Psoas muscle (tissue), 8 donors: ENCODE measurements at places on chromosomes 7 and 10. TPM values are rescaled to one million over a fixed set of nuclear protein-coding genes. Genes with fewer than 3 reads are reported as not detected.

Gene CTAGE4
- polyA plus RNA-seq, result not detected

Gene THNSL1
- 2.7 TPM for polyA plus RNA-seq

Gene PAPOLB
- polyA plus RNA-seq, result not detected

Gene ADIRF
- polyA plus RNA-seq, result 69.5 TPM

Gene SP8
- polyA plus RNA-seq, result not detected

Gene PAOX
- 3.6 TPM for polyA plus RNA-seq

Gene WASHC2A
- polyA plus RNA-seq, result 24.7 TPM

Gene IRF5
- 0.80 TPM for polyA plus RNA-seq

GRCh38 chr10:29946953-29947700, 112.3 kb downstream of the JCAD start:
- peak overlapping the region; percentile 43 for H3K4me3 ChIP-seq
- DNase-seq, result peak; percentile 70
- peak overlapping the region; percentile 96 for H3K27ac ChIP-seq

DNA sequence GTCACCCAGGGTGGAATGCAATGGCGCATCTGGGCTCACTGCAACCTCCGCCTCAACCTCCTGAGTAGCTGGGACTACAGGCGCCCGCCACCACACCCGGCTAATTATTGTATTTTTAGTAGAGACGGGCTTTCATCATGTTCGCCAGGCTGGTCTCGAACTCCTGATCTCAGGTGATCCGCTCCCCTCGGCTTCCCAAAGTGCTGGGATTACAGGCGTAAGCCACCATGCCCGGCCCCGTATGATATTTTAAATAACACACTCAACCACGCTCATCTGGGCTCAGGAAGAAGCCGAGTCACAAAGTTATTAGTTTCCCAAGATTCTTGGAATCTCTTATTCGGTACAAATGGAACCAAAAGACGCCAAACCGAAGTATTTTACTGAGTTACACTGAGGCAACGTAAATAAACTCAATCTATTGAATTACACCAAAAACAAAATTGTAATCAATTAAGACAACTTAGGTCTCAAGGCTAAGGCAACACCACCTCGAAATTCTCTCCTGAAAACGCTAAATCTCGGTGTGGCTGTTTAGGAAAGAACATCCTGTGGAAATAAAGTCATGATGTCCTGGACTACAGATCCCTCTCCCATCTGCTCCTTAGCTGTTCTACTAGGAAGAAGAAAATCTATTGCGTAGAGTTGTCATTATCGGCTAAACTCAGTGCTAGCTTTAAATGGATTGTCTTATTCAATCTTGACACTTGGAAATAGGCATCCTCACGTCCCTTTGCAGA, 910 bp downstream of the ARHGAP19 start:
- peak overlapping the region; percentile 82 for H3K4me3 ChIP-seq
- H3K27me3 ChIP-seq, result no peaks in the 10 kb centered on the region

DNA sequence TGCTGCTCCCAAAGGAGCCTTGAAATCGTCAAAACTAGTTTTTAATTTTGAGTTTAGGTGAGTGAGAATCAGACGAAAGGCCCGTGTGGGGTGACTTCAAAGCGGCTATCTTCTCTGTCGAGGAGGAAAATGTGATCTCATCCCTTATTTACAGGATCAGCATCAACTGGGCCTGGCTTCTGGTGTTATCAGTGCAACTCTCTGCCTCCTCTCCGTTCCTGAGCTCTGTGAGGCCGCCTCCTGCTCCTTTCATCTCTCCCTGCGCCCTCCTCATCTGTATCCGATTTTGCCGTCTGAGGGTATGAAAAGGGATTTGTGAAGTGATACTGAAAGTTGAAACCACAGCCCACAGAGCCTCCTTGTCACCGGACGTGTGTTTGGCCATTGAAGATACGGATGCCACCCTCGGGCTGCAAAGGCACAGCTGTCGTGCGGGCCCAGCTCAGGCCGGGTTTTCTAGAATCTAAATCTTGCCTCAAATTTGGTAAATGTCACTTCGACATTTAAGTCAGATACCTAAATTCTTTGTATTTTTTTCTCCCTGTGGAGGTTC, 408.7 kb upstream of the ADARB2 start:
- H3K4me3 ChIP-seq, result no peak overlapping the region
- no peak for DNase-seq
- no peak overlapping the region for H3K27ac ChIP-seq
- no peaks in the 10 kb centered on the region for H3K4me1 ChIP-seq

- H3K27ac ChIP-seq, result no peak overlapping the region
- no peaks in the 10 kb centered on the region for H3K27me3 ChIP-seq
- no peaks in the 10 kb centered on the region for H3K36me3 ChIP-seq
- no peak for DNase-seq
Measured at GRCh38 chr10:43623351-43623750, 17.1 kb downstream of the ZNF485 start.

DNA sequence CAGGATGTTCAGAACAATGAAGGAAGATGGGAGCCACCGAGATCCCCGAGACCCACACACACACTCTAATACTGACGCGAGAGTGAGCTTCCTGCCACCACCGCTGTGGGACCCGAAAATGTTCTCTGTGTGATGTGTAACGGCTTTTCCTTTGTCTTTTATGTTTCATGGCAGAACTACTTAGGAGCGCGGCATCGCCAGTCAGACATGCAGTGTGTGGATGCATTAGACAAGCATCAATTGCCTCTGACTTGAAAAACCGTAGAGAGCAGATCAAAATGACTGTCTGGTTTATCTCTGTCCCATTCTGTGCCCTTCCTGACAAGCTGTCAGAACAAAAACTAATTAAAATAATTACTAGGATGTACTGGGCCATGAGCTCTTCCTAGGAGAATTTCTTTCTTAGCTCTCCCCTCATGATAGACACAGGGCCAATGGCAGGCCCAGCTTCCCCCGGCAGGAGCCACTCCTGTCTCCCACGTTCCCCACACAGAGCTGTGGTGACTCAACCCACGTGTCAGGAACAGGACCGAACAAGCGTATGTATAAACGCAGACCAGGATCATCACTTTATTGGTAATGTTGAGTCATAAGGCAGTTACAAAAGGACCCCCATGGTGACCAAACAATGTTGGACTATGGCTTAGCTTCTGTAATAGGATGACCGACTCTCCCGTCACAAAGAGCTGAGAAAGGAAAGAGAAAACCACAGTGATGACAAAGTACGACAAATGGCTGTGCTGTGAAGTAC, 705.0 kb downstream of the PARD3 start:
- H3K4me3 ChIP-seq, result no peak overlapping the region
- peaks cover 13% of the 10 kb centered on the region for H3K36me3 ChIP-seq
- no peaks in the 10 kb centered on the region for H3K27me3 ChIP-seq
- no peak overlapping the region for H3K27ac ChIP-seq

- H3K4me3 ChIP-seq, result no peak overlapping the region
- no peak for DNase-seq
- H3K36me3 ChIP-seq, result peaks cover 11% of the 10 kb centered on the region
- H3K4me1 ChIP-seq, result peaks cover 46% of the 10 kb centered on the region
- no peak overlapping the region for H3K27ac ChIP-seq
Measured at GRCh38 chr10:130141460-130141859, 5.3 kb downstream of the GLRX3 start.

DNA sequence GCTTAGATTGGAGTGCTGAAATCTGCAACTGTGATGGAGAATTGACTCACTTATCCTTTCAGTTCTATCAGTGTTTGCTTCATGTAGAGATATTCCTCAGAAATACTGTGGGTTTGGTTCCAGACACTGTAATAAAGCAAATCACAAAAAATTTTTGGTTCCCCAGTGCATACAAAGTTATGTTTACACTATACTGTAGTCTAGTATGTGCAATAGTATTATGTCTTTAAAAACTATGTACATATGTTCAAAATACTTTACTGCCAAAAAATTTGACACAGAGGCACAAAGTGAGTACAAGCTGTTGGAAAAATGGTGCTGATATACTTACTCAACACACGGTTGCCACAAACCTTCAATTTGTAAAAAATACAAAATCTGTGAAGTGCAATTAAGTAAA, 112.5 kb downstream of the EPC1 start:
- H3K4me1 ChIP-seq, result no peaks in the 10 kb centered on the region
- no peak overlapping the region for H3K4me3 ChIP-seq
- no peak for DNase-seq
- H3K36me3 ChIP-seq, result no peaks in the 10 kb centered on the region

DNA sequence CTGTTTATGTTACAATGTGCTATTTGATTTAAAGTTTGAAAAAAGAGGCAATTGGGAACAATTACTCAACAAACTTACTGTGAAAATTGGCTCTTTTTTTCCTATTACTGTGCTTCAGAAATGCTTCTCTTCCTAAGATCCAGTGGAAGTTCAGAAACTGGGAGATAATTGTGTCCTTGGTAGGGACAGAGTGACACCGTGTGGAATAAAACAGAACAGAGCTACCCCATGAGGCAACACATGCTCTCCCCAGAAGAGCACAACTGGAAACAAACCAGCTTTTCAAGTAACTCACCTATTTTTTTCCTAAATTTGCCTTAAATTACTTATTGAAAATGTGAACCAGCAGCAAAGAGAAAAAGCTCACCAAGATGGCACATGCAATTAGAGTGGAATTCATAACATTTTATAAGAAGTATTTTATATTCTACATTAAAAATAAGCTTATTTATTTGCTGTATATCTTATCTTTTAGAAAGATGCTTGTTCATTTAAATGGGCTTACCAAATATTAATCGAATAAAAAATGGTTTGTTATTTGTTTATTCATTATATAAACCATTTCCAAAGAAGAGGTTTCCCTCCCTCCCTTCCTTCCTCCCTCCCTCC, 346.1 kb upstream of the ANKRD30A start:
- no peak for DNase-seq
- H3K4me1 ChIP-seq, result no peaks in the 10 kb centered on the region
- no peaks in the 10 kb centered on the region for H3K36me3 ChIP-seq
- no peak overlapping the region for H3K27ac ChIP-seq

DNA sequence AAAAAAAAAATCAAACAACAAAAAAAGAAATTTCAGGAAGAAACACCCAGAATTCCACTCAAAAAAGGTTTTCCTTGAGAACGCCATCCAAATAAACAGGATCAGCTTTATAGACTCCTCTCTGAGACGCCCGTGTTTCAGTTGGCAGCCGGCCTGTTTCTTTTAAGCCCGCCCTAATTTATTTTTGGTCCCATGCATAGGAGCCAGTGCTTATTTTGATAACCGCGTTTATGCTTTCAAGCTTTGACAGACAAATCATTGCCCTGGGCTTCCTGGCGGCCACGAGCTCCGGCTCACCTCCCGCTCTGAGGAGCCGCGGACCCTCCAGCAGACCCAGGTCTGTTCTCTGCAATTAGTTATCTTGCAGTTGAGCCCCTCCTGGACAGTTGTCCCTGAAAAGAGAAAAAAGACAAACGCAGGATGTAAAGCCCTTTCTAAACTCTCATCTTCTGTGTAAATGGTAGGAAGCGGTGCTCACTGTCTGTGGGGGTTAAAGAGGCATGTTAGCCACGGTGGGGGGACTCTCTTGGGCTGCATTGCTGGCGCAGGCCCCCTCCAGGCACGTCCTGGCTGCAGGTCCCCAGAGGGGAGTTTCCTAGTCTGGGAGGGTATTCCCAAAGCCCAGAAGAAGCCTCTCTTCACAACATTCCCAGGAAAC, 22.2 kb upstream of the UNCX start:
- no peaks in the 10 kb centered on the region for H3K36me3 ChIP-seq
- H3K4me3 ChIP-seq, result no peak overlapping the region
- peaks cover 11% of the 10 kb centered on the region for H3K27me3 ChIP-seq

DNA sequence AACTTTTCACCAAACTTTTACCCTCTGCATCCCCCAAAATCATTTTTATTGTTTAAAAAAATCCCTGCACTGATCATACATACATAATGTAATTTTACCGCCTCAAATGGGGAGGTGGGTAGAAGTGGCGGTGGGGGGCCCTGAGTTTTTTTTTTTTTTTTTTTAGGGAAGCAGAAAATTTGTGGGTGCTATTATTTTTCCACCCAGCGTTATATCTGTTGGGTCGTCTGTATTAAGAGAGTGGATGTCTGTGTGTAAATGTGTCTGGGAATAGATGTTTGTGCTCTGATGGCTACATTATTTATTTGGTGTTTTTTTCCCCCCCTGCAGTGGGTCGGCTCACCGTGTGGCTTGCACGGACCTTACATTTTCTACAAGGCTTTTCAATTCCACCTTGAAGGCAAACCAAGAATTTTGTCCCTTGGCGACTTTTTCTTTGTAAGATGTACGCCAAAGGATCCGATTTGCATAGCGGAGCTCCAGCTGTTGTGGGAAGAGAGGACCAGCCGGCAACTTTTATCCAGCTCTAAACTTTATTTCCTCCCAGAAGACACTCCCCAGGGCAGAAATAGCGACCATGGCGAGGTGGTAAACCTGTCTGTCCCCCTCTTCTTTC, 438 bp downstream of the ARID5B start:
- peaks cover 29% of the 10 kb centered on the region for H3K4me1 ChIP-seq
- no peak for DNase-seq
- peak overlapping the region; percentile 98 for H3K4me3 ChIP-seq
- no peaks in the 10 kb centered on the region for H3K27me3 ChIP-seq

DNA sequence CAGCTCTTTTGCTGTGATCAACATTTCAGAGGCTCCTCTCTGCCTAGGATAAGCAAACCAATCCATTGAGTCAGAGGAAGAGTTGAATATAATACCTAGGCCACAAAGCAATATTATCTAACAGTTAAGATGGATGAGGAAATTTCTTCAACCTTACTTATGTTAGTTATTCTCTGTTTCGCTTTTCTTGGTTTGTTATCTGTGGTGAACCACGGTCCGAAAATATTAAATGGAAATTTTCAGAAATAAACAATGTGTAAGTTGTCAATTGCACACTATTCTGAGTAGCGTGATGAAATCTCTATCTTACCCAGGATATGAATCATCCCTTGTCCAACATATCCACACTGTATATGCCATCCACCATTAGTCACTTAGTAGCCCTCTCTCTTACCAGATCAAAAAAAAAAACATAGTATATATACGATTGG, 1.5 kb upstream of the HTR7 start:
- peaks cover 2% of the 10 kb centered on the region for H3K27me3 ChIP-seq
- H3K36me3 ChIP-seq, result no peaks in the 10 kb centered on the region
- DNase-seq, result no peak

- H3K27me3 ChIP-seq, result no peaks in the 10 kb centered on the region
- no peaks in the 10 kb centered on the region for H3K36me3 ChIP-seq
- DNase-seq, result no peak
- H3K27ac ChIP-seq, result peak overlapping the region; percentile 70
- no peaks in the 10 kb centered on the region for H3K4me1 ChIP-seq
- no peak overlapping the region for H3K4me3 ChIP-seq
Measured at GRCh38 chr10:16986082-16986405, 143.6 kb downstream of the CUBN start.

DNA sequence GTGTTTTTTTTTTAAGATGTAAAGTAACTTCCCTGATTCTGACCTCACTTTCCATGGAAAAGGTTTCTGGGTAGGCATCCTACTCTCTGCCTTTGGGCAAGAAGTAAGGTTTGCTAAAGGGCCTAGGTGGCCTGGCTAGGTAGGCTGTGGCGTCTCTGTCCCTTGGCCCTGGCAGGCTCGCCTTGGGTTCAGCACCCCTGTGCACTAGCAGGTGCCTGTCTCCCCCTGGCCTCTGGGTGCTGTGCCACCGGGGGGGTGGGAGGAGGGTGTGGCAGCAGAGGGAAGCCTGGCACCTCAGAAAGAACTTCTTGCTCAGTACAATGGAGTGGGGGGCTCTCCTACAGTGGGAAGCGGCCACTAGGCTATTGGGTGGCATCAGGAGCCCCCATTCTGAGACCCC, 14.0 kb downstream of the TECPR1 start:
- no peak for DNase-seq
- H3K4me1 ChIP-seq, result no peaks in the 10 kb centered on the region
- no peak overlapping the region for H3K27ac ChIP-seq
- no peaks in the 10 kb centered on the region for H3K36me3 ChIP-seq

GRCh38 chr10:122460891-122461293, 461 bp upstream of the HTRA1 start:
- no peaks in the 10 kb centered on the region for H3K27me3 ChIP-seq
- H3K27ac ChIP-seq, result no peak overlapping the region
- H3K4me1 ChIP-seq, result peaks cover 26% of the 10 kb centered on the region
- no peak for DNase-seq
